ENCODE measurements at places on chromosomes 12 and 14.

DNA sequence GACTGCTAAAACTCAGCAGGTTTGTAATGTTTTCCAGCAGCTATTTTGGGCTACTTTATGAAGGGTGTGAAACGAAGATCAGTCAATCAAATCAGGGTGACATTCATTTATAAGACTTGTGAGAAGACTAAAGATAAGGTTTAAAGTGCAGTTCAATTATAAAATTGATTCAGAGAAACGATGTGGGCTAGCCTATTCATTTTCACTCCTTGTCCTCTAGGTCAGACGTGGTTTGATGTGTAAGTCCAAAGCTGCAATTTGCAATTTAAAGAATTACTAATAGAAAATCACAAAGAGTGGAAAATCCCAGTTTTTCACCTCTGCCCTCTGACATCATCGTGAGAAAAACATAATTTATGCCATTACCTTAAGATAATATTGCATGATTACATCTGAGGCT, 243.5 kb upstream of the NOVA1 start:
- DNase-seq: no peak

- no peak for DNase-seq
Observed at GRCh38 chr12:81021834-81022233, 56.0 kb upstream of the ACSS3 start.

DNA sequence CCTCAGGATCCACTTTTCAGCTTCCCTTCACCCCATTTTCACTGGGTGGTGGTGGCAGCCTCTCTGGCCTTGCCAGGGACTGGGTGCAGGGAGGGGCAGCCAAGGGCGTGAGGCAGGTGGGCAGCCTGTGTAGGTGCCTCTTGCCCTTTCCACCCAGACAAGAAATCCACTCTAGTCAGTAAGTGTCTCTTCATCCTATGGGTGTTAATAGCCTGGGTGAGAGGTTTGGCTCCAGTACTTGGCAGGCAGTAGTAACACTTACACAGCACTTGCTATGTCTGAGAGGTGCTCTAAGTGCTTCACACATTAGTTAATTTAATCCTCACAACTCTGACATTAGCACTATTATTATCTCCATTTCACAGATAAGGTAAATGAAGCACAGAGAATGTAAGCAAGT, 171.9 kb downstream of the EMP1 start:
- DNase-seq: no peak

DNA sequence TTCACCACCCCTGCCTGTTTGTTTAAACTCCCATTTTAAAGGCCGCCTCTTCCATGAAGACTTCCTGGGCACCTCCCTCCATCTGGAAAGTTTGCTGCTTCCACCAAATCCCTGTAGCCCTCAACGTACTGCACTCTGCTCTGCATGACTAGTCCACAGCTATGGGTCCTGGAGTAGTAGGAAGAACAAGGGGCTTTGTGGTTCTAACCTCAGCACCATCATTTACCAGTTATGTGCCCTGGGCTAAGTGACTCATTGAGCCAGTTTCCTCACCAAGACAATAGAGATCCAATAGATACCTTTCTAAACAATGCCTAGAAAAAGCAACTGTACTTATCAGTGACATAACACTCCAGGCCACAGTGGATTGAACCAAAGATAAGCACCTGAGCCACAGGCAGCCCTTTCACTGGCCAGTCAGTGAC, 8.5 kb upstream of the LTBP2 start:
- DNase-seq: peak; percentile 58

DNA sequence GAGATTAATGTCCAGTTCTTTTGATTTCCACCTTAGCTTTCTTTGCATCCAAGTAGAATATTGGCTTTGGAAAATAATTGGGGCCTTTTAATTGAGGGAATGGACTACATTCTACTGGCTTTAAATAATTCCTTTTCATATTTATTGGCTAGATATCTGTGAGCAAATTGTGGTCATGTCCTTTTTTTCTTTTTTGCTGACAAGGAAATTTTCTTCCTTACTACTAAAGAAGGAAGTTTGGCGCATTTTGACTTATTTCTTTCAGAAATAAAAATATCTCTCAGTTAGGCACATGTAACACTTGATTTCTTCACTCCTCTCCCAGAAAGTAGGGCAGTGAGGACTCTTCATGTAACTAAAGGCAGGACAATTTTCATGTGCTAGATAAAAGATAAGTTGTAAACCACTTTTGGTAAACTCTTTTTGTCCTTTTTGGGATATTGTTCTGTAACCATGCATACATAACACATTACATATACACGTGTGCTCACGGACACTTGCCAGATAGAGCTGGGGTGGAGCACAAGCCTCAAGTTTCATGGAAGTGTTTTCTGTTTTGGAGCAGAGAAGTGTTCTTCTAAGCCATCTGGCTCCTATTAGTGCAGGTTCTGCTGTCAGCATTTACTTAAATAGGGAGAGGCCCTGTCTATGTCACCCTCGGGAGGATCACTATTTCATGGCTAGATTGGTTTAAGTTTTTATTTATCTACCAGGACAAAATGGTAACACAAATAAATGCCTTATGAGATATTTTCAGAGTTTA, 85.1 kb upstream of the LRIG3 start:
- no peak for DNase-seq

- no peak for DNase-seq
Observed at GRCh38 chr14:75389679-75390078, 38.1 kb upstream of the JDP2 start.

DNA sequence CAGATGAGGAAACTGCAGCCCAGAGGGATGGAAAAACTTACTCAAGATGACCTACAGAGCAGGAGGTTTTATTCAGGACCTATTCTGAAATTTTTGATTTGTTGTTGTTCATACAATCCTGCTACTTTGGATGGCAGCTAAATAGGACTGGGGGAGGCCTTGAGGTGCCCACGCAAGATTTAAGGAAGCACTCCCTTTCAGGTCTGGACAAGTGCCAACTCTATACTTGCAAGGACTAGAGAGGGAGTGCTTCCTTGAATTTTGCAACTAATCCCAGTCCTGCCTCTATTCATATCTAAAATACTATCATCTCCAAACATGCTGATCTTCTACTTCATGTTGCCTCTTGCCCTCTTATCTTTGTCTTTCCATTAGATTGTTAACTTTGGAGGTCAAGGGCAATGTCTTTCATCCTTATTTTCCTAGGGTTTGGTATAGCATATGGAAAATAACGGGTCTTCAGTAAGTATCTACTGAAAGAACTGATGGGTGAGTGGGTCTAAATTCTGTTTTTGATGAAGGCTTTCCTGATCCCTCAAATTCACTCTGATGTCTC, 28.6 kb upstream of the PPM1H start:
- no peak for DNase-seq

- peak; percentile 59 for DNase-seq
Observed at GRCh38 chr12:103626498-103626897, 39.4 kb downstream of the STAB2 start.

Measured in Calu3 (cell line).